ENCODE measurements at places on chromosomes 3 and 15. TPM values are rescaled to one million over a fixed set of nuclear protein-coding genes. Genes with fewer than 3 reads are reported as not detected.

The MAP6D1 gene
- 6.3 TPM for total RNA-seq

The MFAP1 gene
- total RNA-seq: 23.8 TPM

The GOLGA6C gene
- total RNA-seq: not detected

The TLR9 gene
- 0.09 TPM for total RNA-seq

The GPR87 gene
- total RNA-seq: 2.1 TPM

The PLCH1 gene
- 0.97 TPM for total RNA-seq

The KY gene
- total RNA-seq: 0.13 TPM

The WDR76 gene
- total RNA-seq: 13.7 TPM

The PRR20G gene
- total RNA-seq: 0.80 TPM

The GATA2 gene
- 5.3 TPM for total RNA-seq

The CHRM5 gene
- total RNA-seq: 0.06 TPM

The TEX55 gene
- not detected for total RNA-seq

The PARL gene
- total RNA-seq: 64.6 TPM

The SEMA3G gene
- total RNA-seq: 0.13 TPM

The FOXL2NB gene
- 1.4 TPM for total RNA-seq

The KAT2B gene
- 7.3 TPM for total RNA-seq

The ARL6 gene
- total RNA-seq: 4.5 TPM

The SLC7A14 gene
- not detected for total RNA-seq

The TRPM1 gene
- total RNA-seq: not detected

The PDE12 gene
- 14.9 TPM for total RNA-seq

The CCDC80 gene
- 41.8 TPM for total RNA-seq

The ZNF35 gene
- 6.5 TPM for total RNA-seq

The ASTE1 gene
- 5.2 TPM for total RNA-seq

The VGLL3 gene
- 8.1 TPM for total RNA-seq

The ARNT2 gene
- total RNA-seq: 13.6 TPM

The CEP19 gene
- total RNA-seq: 2.7 TPM

The SCN5A gene
- 1.0 TPM for total RNA-seq

The ADAMTS17 gene
- 0.13 TPM for total RNA-seq

The MAN2A2 gene
- total RNA-seq: 31.1 TPM
